NCI-H1417 treated with DMSO at 0.1 percent for 48 hours (cell line): ENCODE measurements at places on chromosomes 1 and 21.

- DNase-seq, result no peak
These were observed 135.7 kb upstream of the ZC3H12A start for GRCh38 chr1:37338658-37339057.

- no peak for DNase-seq
These were observed 9.9 kb downstream of the CD160 start for GRCh38 chr1:145729196-145729595.

- DNase-seq, result no peak
These were observed 282.9 kb downstream of the PBX1 start for GRCh38 chr1:164841702-164842465.

DNA sequence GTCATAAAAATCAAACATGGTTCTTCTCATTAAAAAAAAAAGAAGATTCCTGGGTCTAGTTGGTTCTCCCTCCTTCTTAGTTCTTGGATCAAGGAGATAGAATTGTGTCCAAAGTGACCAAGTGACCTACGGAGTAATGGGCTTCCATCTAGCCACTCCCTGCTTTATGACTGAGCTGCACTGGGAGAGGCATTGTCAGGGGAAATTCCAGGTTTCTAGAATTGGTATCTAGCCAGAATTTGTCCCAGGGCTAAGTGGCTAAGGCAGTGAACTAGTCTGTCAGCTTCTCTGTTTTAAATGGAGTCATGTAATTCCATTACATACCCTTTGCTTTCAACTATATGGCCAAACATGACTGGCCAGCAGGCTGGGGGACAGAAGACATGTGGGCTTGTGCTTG is 40.1 kb upstream of the ERG start:
- DNase-seq, result no peak

DNA sequence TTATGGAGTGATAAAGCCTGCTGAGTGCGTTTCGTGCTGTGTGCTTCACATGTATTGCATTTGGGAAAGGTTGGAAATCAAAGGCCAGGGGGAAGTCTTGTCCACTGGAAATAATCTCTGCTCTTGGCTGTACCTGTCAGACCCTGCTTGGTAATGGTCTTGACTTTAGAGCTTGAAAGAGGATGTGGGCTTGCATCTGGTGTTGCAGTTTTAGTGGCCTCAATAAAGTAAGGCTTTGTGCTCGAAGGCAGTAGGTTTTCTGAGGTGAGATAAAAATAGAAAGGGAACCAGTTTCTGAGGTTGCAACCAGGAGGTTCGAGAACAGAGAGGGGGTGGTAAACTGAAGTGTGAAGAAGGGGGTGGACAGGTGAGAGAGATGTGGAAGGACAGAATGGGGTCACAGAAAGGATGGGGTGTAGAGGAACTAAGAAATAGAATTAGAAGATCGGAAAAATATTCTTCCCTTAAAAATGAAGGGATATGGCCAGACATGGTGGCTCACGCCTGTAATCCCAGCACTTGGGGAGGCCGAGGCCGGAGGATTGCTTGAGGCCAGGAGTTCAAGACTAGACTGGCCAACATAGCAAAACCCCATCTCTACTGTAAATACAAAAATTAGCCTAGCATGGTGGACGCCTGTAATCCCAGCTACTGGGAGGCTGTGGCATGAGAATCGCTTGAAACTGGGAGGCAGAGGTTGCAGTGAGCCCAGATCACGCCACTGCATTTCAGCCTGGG is 1.5 kb downstream of the S100PBP start:
- DNase-seq, result no peak

DNA sequence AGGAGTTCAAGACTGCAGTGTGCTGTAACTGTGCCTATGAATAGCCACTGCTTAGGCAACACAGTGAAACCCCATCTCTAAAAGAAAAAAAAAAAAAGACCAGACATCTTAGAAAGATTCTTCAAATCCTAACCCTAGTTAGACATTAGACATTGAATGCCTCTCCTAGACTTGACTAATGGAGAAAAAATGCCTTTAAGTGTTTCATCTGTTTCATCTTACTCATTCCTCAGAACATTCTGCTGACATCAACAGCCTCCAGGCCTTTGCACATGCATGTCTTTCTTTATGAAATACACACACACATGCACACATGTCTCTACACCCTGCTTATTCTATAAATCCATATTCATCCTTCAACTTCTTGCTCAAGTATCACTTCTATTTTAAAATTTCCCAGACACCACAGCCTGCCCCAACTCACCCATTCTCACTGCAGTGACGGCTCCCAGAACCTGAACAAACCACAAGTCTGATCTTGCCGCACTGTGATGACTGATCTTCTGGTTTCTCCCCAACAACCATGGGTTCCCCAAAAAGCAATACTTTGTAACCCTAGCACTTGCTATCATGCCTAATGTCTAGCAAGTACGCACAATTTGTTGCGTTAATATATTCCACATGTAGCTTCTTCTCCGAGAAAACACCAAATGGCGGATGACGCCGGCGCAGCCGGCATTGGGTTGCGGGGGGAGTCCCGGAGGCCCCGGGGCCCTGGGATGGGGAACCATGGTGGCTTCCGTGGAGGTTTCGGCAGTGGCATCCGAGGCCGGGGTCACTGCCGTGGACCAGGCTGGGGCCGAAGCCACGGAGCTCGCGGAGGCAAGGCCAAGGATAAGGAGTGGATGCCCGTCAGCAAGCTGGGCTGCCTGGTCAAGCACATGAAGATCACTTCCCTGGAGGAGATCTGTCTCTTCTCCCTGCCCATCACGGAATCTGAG is 37.4 kb downstream of the LRRC52 start:
- no peak for DNase-seq

- DNase-seq, result no peak
These were observed 164.4 kb downstream of the GIPC2 start for GRCh38 chr1:78210175-78210574.

DNA sequence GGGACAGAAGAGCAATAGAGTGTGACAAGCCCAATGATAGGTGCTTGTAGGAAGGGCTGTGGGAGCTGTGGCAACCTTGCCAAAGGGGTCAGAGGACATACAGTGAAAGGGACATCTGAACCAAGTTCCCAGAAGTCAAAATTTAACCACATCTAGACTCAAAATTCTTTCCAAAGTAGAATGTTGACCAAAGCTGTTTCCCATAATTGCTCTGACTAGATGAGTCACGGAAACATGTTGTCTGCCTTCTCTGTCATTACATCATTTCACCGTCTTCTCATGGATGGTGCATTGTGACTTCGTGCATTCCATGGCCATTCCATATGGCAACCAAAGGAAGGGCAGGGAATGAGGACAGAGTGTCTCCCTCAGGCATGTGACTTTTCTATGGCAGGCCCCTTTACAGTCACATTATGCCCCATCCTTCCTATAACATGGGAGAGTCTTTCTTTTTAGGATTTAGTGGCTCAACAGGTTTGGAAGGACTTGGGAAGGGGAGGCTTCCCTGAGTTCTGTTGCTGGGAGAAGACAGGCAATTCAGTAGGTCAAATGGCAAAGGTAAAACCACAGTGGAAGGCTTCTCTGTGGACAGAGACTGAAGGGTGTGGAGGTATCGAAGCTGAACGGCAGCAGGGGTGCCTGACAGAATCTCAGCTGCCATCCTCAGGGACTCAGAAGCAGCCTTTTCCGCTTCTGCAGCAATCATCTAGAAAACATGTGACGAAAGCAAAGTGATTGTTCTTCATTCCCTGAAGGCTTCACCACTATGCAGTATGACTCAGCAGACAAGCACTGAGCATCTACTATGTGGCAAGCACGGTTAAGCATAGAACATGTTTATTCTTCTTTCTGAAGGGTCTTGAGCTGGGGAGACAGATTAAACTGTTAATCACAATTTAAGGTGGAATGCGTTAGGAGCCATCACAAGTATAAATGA is 24.7 kb downstream of the NPHS2 start:
- DNase-seq, result no peak

- no peak for DNase-seq
These were observed 53.6 kb downstream of the RPS6KC1 start for GRCh38 chr1:213104604-213105003.

DNA sequence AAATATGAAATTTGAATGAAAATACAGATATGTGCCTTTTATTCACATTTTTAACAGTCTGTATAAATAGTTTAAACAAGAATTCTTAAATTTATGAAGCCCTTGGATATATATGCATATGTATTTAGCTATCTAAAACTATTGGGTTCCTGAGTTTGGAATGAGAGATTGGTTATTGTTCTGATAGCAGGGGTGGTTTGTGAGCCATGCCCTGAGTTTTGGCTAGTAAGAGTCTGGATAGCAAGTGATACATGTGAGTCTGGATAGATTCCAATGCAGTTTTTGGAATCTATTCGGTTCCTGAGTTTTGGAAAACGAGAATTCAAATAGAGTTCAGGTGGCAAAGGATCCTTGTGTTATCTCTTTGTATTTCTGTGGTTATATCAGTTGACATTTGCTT is 2.8 kb downstream of the MAN1A2 start:
- DNase-seq, result no peak

- no peak for DNase-seq
These were observed 20.1 kb downstream of the UCK2 start for GRCh38 chr1:165847486-165847885.
